ENCODE measurements at places on chromosomes 16 and 17. TPM values are rescaled to one million over a fixed set of nuclear protein-coding genes. Genes with fewer than 3 reads are reported as not detected.

DNA sequence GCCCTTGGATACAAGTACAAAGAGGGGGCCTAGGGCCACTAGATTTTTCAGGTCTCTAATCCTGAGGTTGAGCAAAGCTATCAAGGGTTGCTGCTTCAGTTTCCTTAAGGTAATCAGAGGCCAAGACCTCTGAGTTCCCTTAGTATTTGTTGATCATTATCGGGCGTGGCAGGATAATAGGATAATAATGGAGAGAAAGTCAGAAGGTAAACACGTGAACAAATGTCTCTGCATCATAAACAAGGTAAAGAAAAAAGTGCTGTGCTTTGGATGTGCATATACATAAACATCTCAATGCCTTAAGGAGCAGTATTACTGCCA is 41.5 kb upstream of the YPEL2 start:
- H3K27ac ChIP-seq: no peak overlapping the region
- no peak for DNase-seq
- H3K27me3 ChIP-seq: no peaks in the 10 kb centered on the region
- no peaks in the 10 kb centered on the region for H3K36me3 ChIP-seq

GRCh38 chr17:74210191-74211140 is 2.9 kb upstream of the TTYH2 start:
- peaks cover 4% of the 10 kb centered on the region for H3K27me3 ChIP-seq
- no peak overlapping the region for H3K4me3 ChIP-seq
- H3K27ac ChIP-seq: peak overlapping the region; percentile 10
- H3K36me3 ChIP-seq: peaks cover 6% of the 10 kb centered on the region
- peak; percentile 77 for DNase-seq
- peaks cover 20% of the 10 kb centered on the region for H3K4me1 ChIP-seq

- peak overlapping the region; percentile 71 for H3K27ac ChIP-seq
- H3K4me3 ChIP-seq: no peak overlapping the region
- no peaks in the 10 kb centered on the region for H3K27me3 ChIP-seq
Measured at GRCh38 chr17:50047488-50048126, 8.3 kb upstream of the ITGA3 start.

GRCh38 chr16:3094289-3095027 is 4.6 kb downstream of the ZSCAN10 start:
- H3K27me3 ChIP-seq: peaks cover 20% of the 10 kb centered on the region
- no peaks in the 10 kb centered on the region for H3K4me1 ChIP-seq
- no peaks in the 10 kb centered on the region for H3K36me3 ChIP-seq
- H3K4me3 ChIP-seq: no peak overlapping the region
- DNase-seq: no peak

DNA sequence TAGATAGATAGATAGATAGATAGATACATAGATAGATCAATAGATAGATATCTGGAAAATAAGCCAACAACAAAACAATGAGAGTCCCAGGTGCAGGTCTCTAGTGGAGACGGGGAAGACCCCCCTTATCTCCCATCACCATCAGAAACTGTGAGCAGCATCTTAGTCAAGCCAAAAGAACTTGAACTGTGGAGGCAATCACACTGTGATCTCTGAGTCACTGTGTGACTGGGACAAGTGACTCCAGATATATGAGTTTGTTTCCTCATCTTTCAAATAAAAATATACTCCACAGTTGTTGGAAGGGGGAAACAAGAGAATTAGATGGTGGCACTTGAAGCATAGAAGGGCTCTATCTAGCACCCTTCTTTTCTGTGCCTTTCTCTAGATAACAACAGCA is 42.1 kb downstream of the NOG start:
- no peaks in the 10 kb centered on the region for H3K36me3 ChIP-seq
- H3K4me3 ChIP-seq: no peak overlapping the region
- H3K27me3 ChIP-seq: no peaks in the 10 kb centered on the region
- no peak for DNase-seq
- no peaks in the 10 kb centered on the region for H3K4me1 ChIP-seq
- H3K27ac ChIP-seq: no peak overlapping the region

DNA sequence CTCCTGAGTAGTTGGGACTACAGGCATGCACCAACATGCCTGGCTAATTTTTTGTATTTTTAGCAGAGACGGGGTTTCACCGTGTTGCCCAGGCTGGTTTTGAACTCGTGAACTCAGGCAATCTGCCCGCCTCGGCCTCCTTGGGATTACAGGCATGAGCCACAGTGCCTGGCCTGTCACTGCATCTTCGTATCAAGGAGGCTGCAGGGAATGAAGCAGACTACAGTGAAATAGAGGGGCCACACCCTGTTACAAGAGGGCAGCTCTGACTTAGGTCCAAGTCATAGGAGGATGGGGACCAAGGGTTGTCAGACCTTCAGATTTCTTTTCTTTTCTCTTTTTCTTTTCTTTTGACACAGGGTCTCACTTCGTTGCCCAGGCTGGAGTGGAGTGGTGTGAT is 28.7 kb downstream of the FA2H start:
- H3K27me3 ChIP-seq: no peaks in the 10 kb centered on the region
- H3K27ac ChIP-seq: no peak overlapping the region
- H3K4me1 ChIP-seq: peaks cover 11% of the 10 kb centered on the region
- H3K4me3 ChIP-seq: no peak overlapping the region
- no peaks in the 10 kb centered on the region for H3K36me3 ChIP-seq

DNA sequence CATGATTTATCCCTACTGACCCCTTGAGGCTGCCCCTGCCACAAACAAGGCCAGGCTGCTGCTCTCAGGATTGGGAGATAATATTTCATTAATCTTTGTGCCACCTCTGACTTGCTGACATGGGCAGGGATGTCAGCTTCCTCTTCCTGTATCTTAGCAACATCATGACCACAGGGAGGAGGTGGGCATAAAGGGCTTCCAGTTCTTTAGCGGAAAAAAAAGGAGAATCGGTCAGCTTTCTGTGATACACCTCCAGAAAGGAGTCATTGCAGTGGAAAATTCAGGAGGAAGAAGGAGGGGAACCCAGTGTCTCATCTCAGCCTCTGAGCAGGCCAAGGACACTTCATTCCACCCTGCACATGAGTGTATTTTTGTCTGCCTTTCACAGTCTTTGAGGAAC is 206.8 kb upstream of the SDK2 start:
- no peaks in the 10 kb centered on the region for H3K36me3 ChIP-seq
- no peaks in the 10 kb centered on the region for H3K4me1 ChIP-seq
- no peak overlapping the region for H3K4me3 ChIP-seq
- H3K27me3 ChIP-seq: no peaks in the 10 kb centered on the region
- no peak for DNase-seq

DNA sequence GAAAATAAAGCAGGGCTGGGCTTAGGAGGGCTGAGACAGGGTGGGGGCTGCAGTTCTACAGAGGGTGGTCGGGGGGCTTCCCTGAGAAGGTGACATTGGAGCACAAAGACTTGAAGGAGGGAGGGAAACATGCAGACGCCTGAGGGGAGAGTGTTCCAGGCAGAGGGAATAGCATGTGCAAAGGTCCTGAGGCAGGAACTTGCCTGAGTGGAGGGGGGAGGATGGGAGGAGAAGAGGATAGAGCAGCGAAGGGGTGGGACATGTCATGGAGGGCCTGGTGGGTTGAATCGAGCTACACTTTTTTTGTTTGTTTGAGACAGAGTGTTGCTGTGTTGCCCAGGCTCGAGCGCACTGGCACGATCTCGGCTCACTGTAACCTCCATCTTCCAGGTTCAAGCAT is 33.0 kb downstream of the GINS3 start:
- peaks cover 5% of the 10 kb centered on the region for H3K27me3 ChIP-seq
- H3K27ac ChIP-seq: no peak overlapping the region
- H3K4me3 ChIP-seq: no peak overlapping the region

- no peak overlapping the region for H3K27ac ChIP-seq
- peaks cover 48% of the 10 kb centered on the region for H3K27me3 ChIP-seq
- no peak overlapping the region for H3K4me3 ChIP-seq
- H3K4me1 ChIP-seq: no peaks in the 10 kb centered on the region
- no peak for DNase-seq
Measured at GRCh38 chr16:50549561-50549915, 1.3 kb downstream of the NKD1 start.

GRCh38 chr17:30340801-30341356 is 7.0 kb upstream of the TMIGD1 start:
- H3K27me3 ChIP-seq: no peaks in the 10 kb centered on the region
- H3K36me3 ChIP-seq: no peaks in the 10 kb centered on the region
- no peak overlapping the region for H3K4me3 ChIP-seq
- H3K4me1 ChIP-seq: peaks cover 2% of the 10 kb centered on the region

- no peaks in the 10 kb centered on the region for H3K27me3 ChIP-seq
- H3K36me3 ChIP-seq: no peaks in the 10 kb centered on the region
- no peak overlapping the region for H3K27ac ChIP-seq
Measured at GRCh38 chr16:19410435-19411171, 7.1 kb upstream of the TMC5 start.

DNA sequence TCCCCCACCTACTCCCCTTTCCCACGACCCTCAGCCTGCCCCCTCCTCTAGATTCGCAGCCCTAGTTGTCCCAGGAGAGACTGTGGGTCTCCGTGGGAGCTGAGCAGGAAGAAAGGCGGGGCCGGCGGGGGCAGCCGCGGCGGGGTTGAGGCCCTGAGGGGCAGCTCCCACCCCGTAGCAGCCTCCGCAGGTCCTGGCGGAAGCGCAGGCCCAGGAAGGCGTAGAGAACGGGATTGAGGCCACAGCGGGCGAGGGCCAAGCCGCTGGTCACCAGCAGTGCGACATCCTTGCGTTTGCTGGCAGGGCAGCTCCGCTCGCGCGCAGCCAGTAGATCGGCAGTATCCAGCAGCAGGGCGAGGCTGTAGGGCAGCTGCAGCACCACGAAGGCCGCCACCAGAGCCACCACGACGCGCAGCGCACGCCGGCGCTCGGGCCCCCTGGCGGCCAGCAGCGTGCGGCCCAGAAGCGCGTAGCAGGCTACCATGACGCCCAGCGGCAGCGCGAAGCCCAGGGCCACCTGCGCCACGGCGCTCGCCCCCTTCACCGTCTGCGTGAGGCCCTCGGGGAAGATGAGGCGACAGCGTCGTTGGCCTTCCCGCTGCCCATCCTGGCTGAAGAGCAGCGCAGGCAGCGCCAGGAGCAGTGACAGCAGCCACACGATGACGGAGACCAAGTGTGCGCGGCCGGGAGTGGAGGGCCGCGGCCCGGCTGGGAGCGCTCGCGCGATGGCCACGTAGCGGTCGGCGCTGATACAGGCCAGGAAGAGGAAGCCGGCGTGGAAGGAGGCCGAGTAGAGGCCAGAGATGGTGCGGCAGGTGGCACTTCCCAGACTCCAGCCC is 1.9 kb downstream of the CCR10 start:
- peak overlapping the region; percentile 19 for H3K4me3 ChIP-seq
- no peaks in the 10 kb centered on the region for H3K36me3 ChIP-seq
- H3K27ac ChIP-seq: peak overlapping the region; percentile 86
- H3K4me1 ChIP-seq: peaks cover 41% of the 10 kb centered on the region
- peak; percentile 77 for DNase-seq

GRCh38 chr17:82684228-82684841 is 14.2 kb downstream of the RAB40B start:
- H3K27ac ChIP-seq: no peak overlapping the region
- DNase-seq: peak; percentile 37
- no peaks in the 10 kb centered on the region for H3K4me1 ChIP-seq
- no peak overlapping the region for H3K4me3 ChIP-seq

- no peaks in the 10 kb centered on the region for H3K36me3 ChIP-seq
- no peak overlapping the region for H3K27ac ChIP-seq
- peak; percentile 27 for DNase-seq
- no peaks in the 10 kb centered on the region for H3K4me1 ChIP-seq
- H3K27me3 ChIP-seq: no peaks in the 10 kb centered on the region
Measured at GRCh38 chr17:57785022-57785421, 39.9 kb upstream of the CCDC182 start.

GRCh38 chr17:59753522-59754467 is 46.3 kb downstream of the VMP1 start:
- peaks cover 9% of the 10 kb centered on the region for H3K4me1 ChIP-seq
- H3K27me3 ChIP-seq: no peaks in the 10 kb centered on the region
- no peaks in the 10 kb centered on the region for H3K36me3 ChIP-seq
- H3K27ac ChIP-seq: peak overlapping the region; percentile 64

- H3K4me1 ChIP-seq: peaks cover 17% of the 10 kb centered on the region
- DNase-seq: no peak
- no peaks in the 10 kb centered on the region for H3K36me3 ChIP-seq
Measured at GRCh38 chr16:2486645-2487516, 12.0 kb downstream of the TBC1D24 start.

GRCh38 chr17:68289473-68289872 is 1.5 kb downstream of the SLC16A6 start:
- no peaks in the 10 kb centered on the region for H3K27me3 ChIP-seq
- H3K4me3 ChIP-seq: peak overlapping the region; percentile 68
- H3K36me3 ChIP-seq: no peaks in the 10 kb centered on the region
- H3K27ac ChIP-seq: peak overlapping the region; percentile 69

GRCh38 chr16:397135-397661 is at the start of gene NME4:
Gene NME4, plus strand, starts transcription at chr16:397199. Its CDS starts 24 bp downstream, at chr16:397223.
- DNase-seq: no peak
- H3K27ac ChIP-seq: peak within 1 kb of the TSS; percentile 8
- peak within 1 kb of the TSS; percentile 59 for H3K4me3 ChIP-seq
- no peaks in the 10 kb centered on the region for H3K27me3 ChIP-seq
- H3K4me1 ChIP-seq: peaks cover 2% of the 10 kb centered on the region
- H3K36me3 ChIP-seq: peaks cover 8% of the 10 kb centered on the region

- H3K27ac ChIP-seq: no peak overlapping the region
- DNase-seq: no peak
- H3K4me1 ChIP-seq: peaks cover 2% of the 10 kb centered on the region
- no peak overlapping the region for H3K4me3 ChIP-seq
Measured at GRCh38 chr16:2238150-2238837, 2.0 kb downstream of the DNASE1L2 start.

GRCh38 chr16:14310519-14310991 is 239.4 kb downstream of the MRTFB start:
- H3K27me3 ChIP-seq: no peaks in the 10 kb centered on the region
- H3K4me1 ChIP-seq: peaks cover 26% of the 10 kb centered on the region
- DNase-seq: peak; percentile 64

GRCh38 chr16:85935974-85936760 is 37.2 kb downstream of the IRF8 start:
- no peak overlapping the region for H3K4me3 ChIP-seq
- DNase-seq: no peak
- no peaks in the 10 kb centered on the region for H3K4me1 ChIP-seq

DNA sequence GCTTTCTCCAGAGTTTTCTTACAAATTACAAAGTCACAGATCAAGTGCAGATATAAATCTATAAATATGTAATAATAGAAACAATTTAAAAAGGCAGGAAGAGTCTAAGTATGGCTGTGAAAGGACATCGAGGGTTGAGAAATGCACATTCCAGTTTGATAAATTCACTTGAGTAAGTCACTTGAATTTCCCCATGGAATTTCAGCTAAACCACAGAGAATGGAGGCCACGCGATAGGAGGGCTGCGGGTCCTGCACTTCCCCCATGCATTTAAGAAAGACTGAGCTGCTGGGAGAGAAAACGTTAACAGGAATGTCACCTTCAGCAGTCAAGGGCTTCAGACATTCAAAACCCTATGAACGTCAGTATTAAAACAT is 6.1 kb upstream of the MXRA7 start:
- peaks cover 22% of the 10 kb centered on the region for H3K36me3 ChIP-seq
- H3K4me1 ChIP-seq: peaks cover 16% of the 10 kb centered on the region
- DNase-seq: peak; percentile 84
- H3K4me3 ChIP-seq: no peak overlapping the region
- H3K27ac ChIP-seq: peak overlapping the region; percentile 95

ZNF785 gene
- total RNA-seq: 8.7 TPM

GP1BA gene
- not detected for total RNA-seq

HOXB2 gene
- total RNA-seq: 12.2 TPM

RASD1 gene
- total RNA-seq: 0.26 TPM

TBC1D3 gene
- not detected for total RNA-seq

DHRS7C gene
- total RNA-seq: not detected

CDYL2 gene
- 2.1 TPM for total RNA-seq

BHLHA9 gene
- not detected for total RNA-seq

ST6GALNAC2 gene
- 1.0 TPM for total RNA-seq

BIRC5 gene
- 3.6 TPM for total RNA-seq

GAA gene
- 25.6 TPM for total RNA-seq

CCL17 gene
- total RNA-seq: not detected

KIFC3 gene
- total RNA-seq: 44.9 TPM

PKMYT1 gene
- 0.26 TPM for total RNA-seq

SULT1A2 gene
- 0.26 TPM for total RNA-seq

HS3ST4 gene
- not detected for total RNA-seq

SLC13A2 gene
- total RNA-seq: not detected

TBC1D3H gene
- total RNA-seq: not detected

YWHAE gene
- total RNA-seq: 364 TPM

All from fibroblast of lung (primary cell).